ENCODE measurements at places on chromosomes 3 and 15.

DNA sequence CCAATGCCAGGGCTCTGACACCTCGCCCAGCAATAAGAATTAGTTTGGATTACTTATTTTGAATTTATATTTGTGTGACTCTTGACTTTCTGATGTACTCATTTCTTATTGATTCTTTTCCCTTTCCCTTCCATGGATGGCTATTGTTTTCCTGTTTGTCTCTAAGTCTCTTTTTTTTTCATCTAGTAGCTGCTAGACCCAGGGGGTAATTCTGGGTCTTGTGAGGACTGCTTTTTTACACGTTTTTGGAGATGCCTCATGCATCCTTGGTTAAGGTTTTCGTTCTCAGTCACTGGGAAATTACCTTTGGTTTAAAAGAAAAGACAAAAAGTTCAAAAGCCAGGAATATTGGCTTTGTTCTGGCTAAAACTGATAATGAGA lies 70.2 kb upstream of the STRIT1 start:
- no peak for DNase-seq

DNA sequence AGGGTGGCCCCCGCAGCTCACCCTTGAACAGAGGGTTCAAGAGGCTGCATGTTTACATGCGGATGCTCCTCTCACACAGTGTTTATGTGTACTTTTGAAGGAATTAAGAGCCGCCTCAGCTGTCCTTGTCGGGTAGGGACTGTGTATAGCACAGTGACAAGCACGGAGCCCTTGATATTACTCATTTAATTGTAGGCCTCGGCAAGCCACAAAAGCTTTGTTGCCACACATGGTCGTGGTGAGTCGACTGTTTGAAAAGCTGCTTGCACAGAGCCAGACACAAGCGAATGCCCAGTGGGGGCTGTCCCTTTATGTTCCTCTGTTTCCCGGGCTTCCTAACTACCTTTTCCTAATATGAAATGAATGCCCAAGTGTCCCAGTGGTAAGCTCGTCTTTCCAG lies 4.5 kb downstream of the ESYT3 start:
- DNase-seq = no peak

GRCh38 chr15:77550301-77551251 lies 82.1 kb downstream of the LINGO1 start:
- DNase-seq = no peak

DNA sequence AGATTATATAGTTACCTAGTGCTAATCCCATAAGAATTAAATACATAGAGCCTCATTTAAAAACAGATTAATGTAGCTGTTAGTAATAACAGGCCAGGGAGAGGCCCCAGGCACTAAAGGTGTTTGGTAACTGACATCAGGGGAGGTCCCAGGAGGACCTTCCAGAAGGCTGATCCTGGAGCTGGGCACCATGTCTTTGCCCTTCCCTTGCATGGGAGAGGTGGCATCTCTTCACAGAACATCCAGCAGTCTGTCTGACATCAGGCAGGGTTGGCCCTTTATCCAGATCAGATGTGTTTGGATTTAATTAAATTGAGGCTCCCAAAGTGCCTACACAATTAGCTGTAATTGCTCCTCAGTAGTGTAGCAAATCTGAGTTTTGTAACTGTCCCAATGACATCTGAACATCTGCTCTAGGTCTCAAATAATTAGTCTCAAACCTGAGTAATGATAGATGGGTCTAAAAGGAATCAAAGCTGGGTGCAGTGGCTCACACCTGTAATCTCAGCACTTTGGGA lies 53.0 kb downstream of the RLBP1 start:
- no peak for DNase-seq

DNA sequence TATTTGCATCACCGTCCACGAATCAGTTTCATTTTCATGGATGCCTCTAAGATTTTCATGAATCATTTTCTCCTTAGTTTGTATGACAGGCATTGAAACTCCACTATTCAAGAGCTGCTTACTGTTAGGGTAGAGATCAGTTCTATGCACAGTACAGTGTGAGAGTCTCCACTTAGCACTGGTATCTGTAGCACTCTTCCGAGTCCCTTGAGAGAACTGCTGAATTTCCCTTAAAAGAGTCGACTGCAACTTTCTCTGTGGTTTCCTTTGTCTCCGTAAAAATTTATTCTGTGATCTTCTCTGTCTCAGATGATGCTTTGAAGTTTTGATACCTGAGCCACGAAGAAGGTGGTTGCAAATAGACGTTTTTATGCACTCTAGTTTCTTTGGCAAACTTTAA lies 14.8 kb downstream of the GTPBP8 start:
- no peak for DNase-seq

DNA sequence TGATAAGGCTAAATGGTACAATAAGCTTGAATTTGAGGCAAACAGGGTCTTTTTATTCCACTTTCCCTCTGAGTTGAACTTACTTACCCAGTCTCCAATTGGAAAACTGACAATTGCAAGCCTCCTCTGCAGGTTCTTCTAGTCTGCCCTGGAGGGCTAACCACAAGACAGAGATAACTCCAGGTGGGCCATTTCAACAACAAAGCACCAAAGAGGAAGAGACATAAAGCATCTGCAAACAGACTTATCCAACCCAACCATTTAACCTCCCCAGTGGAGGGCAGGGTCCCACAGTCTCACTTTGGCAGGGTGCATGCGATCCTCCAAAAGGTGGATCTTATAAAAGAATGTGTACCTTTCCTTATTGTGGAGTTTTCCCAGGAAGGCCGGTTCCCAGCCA lies 525.8 kb downstream of the DIPK2A start:
- no peak for DNase-seq

GRCh38 chr3:29011441-29011840 lies 269.4 kb upstream of the RBMS3 start:
- no peak for DNase-seq

- DNase-seq = no peak
Measured at GRCh38 chr3:132556508-132557159, 40.4 kb upstream of the ACKR4 start.

GRCh38 chr3:23829242-23829934 lies 23.6 kb downstream of the UBE2E1 start:
- no peak for DNase-seq

DNA sequence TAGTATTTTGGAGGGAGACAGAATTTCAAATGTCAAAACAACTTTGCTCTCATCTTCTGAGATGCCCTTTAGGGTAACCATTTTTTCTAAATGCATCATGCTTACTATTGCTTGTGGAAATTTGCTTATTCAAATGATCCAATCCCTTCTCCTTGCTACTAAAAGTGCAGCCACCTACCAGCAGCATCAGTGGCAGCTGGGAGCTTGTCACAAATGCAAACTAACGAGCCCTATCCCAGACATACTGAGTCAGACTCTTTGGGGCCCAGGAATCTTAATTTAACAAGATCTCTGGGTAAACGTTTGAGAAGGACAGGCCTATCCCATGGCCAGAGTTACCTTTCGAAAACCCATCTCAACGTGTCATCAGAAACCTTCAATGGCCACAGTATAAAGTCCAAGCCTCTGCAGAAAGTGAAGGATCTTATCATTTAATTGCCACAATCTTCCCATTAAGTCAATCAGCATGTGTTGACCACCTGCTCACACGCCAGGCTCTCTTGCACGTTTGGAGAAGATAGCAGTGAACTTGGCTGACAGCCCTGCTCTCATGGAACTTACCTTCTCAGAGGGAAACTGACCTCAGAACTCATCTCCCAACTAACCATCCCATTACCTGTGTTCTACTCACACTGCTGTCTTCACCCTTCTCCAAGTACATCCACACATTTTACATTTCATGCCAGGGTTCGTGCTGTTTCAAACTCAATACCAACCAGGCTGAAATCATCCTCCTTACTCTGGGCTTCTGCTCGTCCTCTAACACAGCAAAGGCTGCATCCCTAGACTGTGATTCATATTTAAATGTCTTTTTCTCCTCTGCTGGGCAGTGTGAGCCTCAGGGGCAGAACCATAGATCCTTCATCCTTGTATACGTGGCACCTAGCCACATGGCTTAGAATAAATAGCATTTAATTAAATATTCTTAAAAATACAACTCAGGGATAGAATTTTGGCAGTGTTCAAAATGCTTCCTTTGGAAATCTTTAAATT lies 24.8 kb upstream of the VGLL4 start:
- peak; percentile 30 for DNase-seq

GRCh38 chr3:135237371-135238143 lies 442.5 kb downstream of the EPHB1 start:
- no peak for DNase-seq

- peak; percentile 61 for DNase-seq
Measured at GRCh38 chr15:23690450-23690852, 3.3 kb upstream of the NDN start.

GRCh38 chr15:69679623-69680228 lies 227.1 kb downstream of the RPLP1 start:
- no peak for DNase-seq

GRCh38 chr3:187811585-187812250 lies 66.5 kb upstream of the BCL6 start:
- DNase-seq = peak; percentile 92

DNA sequence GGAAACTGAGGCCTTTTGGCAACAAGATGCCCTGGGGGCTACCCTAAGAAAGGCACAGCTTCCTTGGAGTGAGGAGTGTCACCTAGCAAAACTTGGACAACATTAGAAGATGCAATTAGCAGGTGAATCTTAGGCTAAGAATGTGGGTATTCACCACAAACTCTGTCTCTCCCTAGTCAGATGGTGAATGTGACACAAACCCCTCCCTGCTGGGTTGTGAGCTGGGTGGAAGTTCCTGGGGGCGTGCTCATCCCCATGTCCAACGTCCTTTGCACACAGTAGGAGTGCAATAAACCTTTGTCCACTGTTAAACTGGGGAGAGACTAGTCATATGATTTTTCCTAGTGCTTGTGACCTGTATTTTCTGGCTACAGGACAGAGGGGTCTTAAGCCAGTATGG lies 67.1 kb upstream of the SH3GL3 start:
- no peak for DNase-seq

GRCh38 chr15:56760186-56760585 lies 26.9 kb upstream of the ZNF280D start:
- DNase-seq = peak; percentile 21

- DNase-seq = no peak
Measured at GRCh38 chr3:33426068-33426467, 14.1 kb downstream of the UBP1 start.

GRCh38 chr15:31266712-31267111 lies 59.9 kb upstream of the KLF13 start:
- DNase-seq = no peak

GRCh38 chr3:87227835-87228144 lies 681 bp downstream of the CHMP2B start:
- peak; percentile 1 for DNase-seq

GRCh38 chr3:108524537-108524936 lies 14.1 kb upstream of the MYH15 start:
- peak; percentile 10 for DNase-seq

GRCh38 chr3:50447290-50447840 lies 56.1 kb downstream of the CACNA2D2 start:
- DNase-seq = no peak

- peak; percentile 74 for DNase-seq
Measured at GRCh38 chr3:111277226-111277625, 205.6 kb downstream of the NECTIN3 start.

DNA sequence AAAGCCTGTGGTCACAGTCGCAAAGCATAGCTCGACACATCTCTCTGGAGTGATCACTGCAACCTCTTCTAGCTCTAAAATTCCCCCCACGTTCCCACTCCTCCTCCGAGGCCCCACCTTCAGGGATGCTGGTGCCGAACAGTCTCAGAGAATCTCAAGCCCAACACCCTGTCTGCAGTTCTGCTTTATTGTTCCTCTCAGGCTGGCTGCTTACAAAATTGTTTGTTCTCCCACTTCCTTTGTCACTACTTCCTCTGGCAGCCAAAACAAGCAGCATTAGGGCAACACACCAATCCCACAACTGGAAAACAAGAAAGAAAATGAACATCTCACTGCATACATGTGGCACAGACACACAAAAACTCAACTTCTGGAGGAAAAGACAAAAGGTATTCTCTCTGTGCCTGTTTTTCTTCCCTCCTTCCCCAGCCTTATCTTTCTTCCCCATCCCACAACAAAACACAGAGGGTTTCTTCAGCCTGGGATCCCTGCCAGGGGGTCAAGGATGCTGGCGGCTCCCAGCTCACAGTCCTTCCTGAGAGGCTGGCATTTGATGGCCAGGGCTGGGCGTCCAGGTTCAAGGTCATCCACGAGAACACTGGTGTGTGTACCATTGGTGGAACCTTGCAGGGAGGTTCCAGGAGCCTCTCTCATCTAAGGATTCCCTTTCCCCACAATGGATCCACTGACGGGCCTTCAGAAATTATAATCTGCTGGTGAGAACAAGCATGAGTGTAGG lies 108.4 kb downstream of the TMCO5A start:
- no peak for DNase-seq

DNA sequence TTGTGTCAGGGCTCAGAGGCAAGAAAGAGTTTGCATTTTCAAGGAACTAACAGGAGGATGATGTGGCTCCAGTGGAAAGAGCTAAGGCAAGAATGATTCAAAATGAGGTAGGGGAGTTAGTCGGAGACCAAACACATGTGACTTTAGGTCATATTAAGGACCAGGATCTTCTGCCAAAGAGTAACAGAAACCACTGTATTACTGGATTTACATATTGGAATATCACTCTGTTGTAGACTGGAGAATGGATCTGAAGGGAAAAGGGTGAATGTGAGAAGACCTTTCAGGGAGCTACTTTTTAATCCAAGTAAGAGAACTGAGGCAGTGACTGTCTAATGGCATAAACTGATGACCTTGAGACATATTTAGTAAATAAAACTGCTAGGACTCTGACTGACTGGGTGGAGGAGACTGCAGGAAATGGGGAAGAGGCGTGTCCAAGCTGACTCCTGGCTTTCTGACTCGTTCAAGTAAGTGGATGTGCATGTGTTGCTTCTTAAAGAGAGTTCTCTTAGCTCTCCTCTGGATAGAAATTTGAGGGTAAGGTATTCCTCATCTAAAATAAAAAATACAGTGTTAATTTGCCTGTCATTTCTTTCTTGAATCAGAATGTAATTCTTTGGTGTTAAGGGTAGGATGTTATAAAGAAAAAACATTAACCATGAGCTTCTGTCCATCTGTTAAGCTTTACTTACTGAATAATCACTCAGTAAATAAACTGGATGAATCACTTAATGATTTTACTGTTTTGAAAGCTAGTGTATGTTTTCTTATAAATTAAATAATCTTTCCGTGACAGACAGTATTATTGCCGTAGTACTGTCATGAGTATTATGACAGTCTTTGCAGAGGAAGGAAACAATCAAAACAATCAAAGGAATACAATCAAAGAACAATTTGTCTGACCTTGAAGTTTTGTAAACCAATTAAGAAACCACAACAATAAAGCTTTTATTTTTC lies 58.3 kb upstream of the CFAP20DC start:
- peak; percentile 38 for DNase-seq

- DNase-seq = no peak
Measured at GRCh38 chr3:170012683-170013400, 25.0 kb upstream of the GPR160 start.

GRCh38 chr3:156816091-156816793 lies 9.9 kb upstream of the LEKR1 start:
- peak; percentile 79 for DNase-seq

All from IMR-90 (cell line).